ENCODE measurements at places on chromosomes 1 and 21. TPM values are rescaled to one million over a fixed set of nuclear protein-coding genes. Genes with fewer than 3 reads are reported as not detected.

GRCh38 chr1:100382657-100383056 lies 30.4 kb downstream of the CDC14A start:
- H3K4me1 ChIP-seq: no peaks in the 10 kb centered on the region
- no peak overlapping the region for H3K4me3 ChIP-seq
- DNase-seq: no peak
- no peaks in the 10 kb centered on the region for H3K27me3 ChIP-seq
- no peaks in the 10 kb centered on the region for H3K36me3 ChIP-seq

- no peak for DNase-seq
- no peaks in the 10 kb centered on the region for H3K4me1 ChIP-seq
- no peak overlapping the region for H3K4me3 ChIP-seq
- H3K27me3 ChIP-seq: no peaks in the 10 kb centered on the region
- H3K36me3 ChIP-seq: no peaks in the 10 kb centered on the region
These were observed 1656.1 kb downstream of the KCNT2 start for GRCh38 chr1:194952171-194952570.

GRCh38 chr1:226946841-226947240 lies 6.7 kb downstream of the COQ8A start:
- H3K4me1 ChIP-seq: peaks cover 21% of the 10 kb centered on the region
- no peaks in the 10 kb centered on the region for H3K27me3 ChIP-seq
- no peaks in the 10 kb centered on the region for H3K36me3 ChIP-seq
- no peak for DNase-seq

DNA sequence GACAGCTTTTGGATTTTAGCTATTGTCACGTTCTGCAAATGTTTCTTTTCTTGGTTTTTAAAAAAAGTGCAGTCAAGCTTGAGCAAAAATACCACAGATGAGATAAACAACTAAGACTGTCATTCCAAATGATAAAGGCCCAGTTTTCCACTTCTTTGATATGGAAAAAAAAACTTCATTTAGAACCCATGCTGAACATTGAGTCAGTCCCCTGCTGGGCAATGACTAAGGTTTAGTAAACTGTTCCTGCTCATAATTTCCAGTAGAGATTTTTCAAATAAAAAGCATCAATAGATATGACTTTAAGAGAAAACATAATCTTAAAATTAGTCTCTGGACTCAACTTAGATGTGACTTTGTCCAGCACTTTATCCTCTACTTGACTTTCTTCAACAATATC lies 167.9 kb upstream of the C8B start:
- H3K36me3 ChIP-seq: no peaks in the 10 kb centered on the region
- no peaks in the 10 kb centered on the region for H3K4me1 ChIP-seq
- no peak overlapping the region for H3K27ac ChIP-seq
- no peak overlapping the region for H3K4me3 ChIP-seq
- DNase-seq: no peak

DNA sequence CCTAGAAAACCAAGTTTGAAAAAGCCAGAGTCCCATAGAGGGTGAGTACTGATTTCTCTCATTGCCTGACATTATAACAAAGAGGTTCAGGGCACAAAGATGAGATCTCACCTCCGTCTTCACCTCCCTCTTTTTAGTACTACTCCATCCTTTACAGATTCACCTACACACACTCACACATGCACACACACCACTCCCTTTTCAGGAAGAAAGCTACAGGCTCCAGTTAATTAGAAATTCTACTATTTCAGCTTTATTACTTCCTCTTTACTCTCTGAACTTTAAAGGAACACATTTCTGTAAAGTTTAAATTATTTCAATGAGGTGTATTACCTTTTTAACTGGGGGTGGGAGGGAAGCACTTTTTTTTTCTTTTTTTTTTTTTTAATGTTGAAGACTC lies 59.6 kb upstream of the PRDX6 start:
- no peaks in the 10 kb centered on the region for H3K36me3 ChIP-seq
- DNase-seq: no peak
- no peak overlapping the region for H3K4me3 ChIP-seq
- H3K27ac ChIP-seq: no peak overlapping the region
- H3K27me3 ChIP-seq: no peaks in the 10 kb centered on the region
- H3K4me1 ChIP-seq: peaks cover 5% of the 10 kb centered on the region

GRCh38 chr1:87744056-87744455 lies 415.4 kb downstream of the LMO4 start:
- no peaks in the 10 kb centered on the region for H3K4me1 ChIP-seq
- H3K27ac ChIP-seq: no peak overlapping the region
- no peak for DNase-seq
- no peaks in the 10 kb centered on the region for H3K27me3 ChIP-seq
- H3K4me3 ChIP-seq: no peak overlapping the region

- no peak for DNase-seq
- peaks cover 8% of the 10 kb centered on the region for H3K27me3 ChIP-seq
- H3K36me3 ChIP-seq: no peaks in the 10 kb centered on the region
- H3K4me3 ChIP-seq: no peak overlapping the region
These were observed 17.4 kb upstream of the CD1D start for GRCh38 chr1:158163000-158163947.

GRCh38 chr1:169848456-169848855 lies 45.2 kb downstream of the SCYL3 start:
- H3K27me3 ChIP-seq: no peaks in the 10 kb centered on the region
- no peak overlapping the region for H3K4me3 ChIP-seq
- peaks cover 35% of the 10 kb centered on the region for H3K36me3 ChIP-seq
- DNase-seq: no peak

DNA sequence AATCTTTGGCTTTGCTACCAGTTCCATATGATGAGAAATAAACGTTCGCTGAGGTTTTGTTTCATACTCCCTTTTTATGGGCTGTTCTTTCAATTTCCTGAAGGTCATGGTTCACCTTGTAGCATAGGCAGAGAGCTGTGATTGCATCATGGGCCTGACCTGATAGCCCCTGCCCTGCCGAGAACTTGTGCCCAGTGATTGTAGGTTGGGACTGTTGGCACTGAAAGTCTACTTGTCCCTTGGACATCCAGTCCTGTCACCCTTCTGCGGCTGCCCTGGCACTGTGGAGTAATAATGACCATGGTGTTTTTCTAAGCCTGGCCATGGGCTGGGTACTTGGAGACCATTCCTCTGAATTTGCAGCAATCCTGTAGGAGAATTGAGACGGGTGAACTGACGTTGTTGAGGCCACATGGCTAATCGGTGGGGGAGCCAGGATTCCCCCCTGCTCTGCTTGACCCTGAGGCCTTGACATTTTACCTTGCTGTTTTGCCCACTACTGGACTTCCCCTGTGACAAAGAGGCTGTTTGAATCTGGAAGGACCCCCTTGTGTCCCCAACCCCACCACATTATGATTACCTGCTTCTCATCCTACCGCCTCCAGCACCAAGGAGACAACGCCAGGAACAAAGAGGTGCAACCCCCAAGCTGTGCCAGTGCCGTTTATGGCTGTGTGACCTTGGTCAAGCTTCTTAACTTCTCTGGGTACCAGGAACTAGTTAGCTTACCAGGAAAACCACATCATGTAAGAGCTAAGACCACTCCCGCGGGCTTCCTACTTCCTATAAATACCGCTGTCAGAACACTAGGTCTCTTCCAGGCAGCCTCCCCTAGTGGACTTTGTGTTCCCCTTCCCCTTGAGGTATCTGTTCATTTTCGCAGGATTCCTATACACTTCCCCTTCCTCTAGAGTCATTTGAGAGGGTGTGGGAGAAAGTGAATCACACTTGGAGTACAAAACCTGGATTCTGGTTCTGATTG lies 23.4 kb downstream of the SESN2 start:
- H3K27me3 ChIP-seq: no peaks in the 10 kb centered on the region
- DNase-seq: no peak
- H3K4me1 ChIP-seq: 0 out of 2 replicates have a peak, but pooled peaks cover 2% of the 10 kb centered on the region
- no peak overlapping the region for H3K4me3 ChIP-seq
- no peaks in the 10 kb centered on the region for H3K36me3 ChIP-seq

DNA sequence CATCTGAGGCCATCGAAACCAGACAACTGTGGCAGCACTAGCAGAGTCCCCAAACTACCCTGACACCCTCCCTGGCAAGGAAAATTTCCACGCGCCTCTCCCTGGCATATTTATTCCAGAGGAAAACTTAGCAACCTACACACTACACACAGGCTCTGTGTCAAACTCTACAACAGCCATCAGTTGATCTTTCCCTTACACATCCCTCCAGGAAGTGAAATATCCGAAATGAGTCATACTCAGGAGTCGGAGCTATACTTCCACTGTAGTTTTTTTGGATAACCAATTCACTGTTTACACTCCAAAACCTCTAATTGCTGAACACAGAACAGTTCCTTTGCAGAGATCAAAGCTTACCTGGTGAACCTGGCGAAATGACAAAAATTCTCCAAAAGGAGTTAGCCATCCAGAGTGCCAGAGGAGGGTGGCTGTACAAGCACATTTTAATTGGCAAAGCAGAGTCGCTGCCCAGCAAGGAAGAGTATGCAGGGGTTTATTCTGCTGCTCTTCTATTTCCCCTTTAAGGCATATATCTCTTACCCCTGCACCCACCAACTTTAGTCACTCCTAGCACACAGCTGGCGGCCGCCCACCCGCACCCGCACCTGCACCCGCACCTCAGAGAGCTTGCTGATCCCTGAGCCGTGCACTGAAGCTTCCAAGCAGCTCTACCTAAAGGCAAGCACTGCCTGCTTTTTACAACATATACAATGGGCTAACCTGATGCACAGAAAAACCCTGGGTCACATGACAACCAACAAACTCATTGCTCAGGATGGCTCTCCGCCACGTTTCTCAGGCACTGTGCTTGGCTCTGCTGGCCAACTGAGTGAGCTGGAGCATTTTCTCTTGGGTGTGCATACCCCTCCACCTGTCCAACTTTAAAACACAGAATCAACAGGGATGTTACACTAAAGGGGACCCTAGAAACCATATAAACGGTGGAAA lies 54.9 kb downstream of the CAPZB start:
- no peaks in the 10 kb centered on the region for H3K27me3 ChIP-seq
- H3K27ac ChIP-seq: peak overlapping the region; percentile 81
- no peak for DNase-seq
- peaks cover 83% of the 10 kb centered on the region for H3K4me1 ChIP-seq
- peak overlapping the region; percentile 9 for H3K4me3 ChIP-seq
- H3K36me3 ChIP-seq: no peaks in the 10 kb centered on the region

- no peaks in the 10 kb centered on the region for H3K4me1 ChIP-seq
- no peak overlapping the region for H3K27ac ChIP-seq
- no peak for DNase-seq
- no peaks in the 10 kb centered on the region for H3K36me3 ChIP-seq
These were observed 37.4 kb upstream of the SRRM1 start for GRCh38 chr1:24605534-24606295.

DNA sequence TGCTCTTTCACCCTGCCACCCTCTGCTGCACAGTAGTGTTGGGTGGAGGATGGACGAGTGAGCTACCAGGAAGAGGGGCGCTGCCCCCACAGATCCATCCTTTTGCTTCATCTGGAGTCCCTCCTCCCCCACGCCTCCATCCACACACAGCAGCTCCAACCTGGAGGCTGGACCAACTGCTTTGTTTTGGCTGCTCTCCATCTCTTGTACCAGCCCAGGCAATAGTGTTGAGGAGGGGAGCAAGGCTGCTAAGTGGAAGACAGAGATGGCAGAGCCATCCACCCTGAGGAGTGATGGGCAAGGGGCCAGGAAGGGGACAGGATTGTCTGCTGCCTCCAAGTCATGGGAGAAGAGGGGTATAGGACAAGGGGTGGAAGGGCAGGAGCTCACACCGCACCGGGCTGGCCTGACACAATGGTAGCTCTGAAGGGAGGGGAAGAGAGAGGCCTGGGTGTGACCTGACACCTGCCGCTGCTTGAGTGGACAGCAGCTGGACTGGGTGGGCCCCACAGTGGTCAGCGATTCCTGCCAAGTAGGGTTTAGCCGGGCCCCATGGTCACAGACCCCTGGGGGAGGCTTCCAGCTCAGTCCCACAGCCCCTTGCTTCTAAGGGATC lies 8.5 kb downstream of the CHRNB2 start:
- no peak overlapping the region for H3K4me3 ChIP-seq
- peaks cover 5% of the 10 kb centered on the region for H3K36me3 ChIP-seq
- no peak for DNase-seq
- no peaks in the 10 kb centered on the region for H3K27me3 ChIP-seq
- H3K4me1 ChIP-seq: no peaks in the 10 kb centered on the region

DNA sequence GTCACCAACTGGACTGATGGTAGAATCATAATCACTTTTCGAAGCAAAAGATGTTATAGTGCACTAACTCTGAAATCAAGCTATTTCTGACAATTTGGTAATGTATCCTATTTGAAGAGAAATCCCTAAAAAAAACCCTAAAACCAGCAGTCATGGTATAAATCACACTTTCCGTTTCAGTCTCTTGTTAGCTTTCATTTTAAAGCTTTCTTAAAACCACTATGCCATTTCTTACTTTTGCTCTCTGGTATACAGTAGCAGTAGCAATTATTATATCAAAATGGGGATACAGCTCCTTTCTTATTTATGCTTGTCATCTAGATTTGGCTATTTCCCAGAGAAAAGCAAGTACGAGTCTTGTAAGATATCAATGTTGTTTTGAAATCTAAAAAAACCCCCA lies 323.3 kb downstream of the KCTD3 start:
- no peak overlapping the region for H3K4me3 ChIP-seq
- no peaks in the 10 kb centered on the region for H3K36me3 ChIP-seq
- no peaks in the 10 kb centered on the region for H3K4me1 ChIP-seq
- H3K27me3 ChIP-seq: 0 out of 2 replicates have a peak, but pooled peaks cover 2% of the 10 kb centered on the region
- no peak overlapping the region for H3K27ac ChIP-seq

- H3K36me3 ChIP-seq: no peaks in the 10 kb centered on the region
- no peaks in the 10 kb centered on the region for H3K27me3 ChIP-seq
- H3K27ac ChIP-seq: no peak overlapping the region
- no peak for DNase-seq
- H3K4me1 ChIP-seq: peaks cover 10% of the 10 kb centered on the region
These were observed 110.2 kb downstream of the EIF4G3 start for GRCh38 chr1:21066356-21067012.

DNA sequence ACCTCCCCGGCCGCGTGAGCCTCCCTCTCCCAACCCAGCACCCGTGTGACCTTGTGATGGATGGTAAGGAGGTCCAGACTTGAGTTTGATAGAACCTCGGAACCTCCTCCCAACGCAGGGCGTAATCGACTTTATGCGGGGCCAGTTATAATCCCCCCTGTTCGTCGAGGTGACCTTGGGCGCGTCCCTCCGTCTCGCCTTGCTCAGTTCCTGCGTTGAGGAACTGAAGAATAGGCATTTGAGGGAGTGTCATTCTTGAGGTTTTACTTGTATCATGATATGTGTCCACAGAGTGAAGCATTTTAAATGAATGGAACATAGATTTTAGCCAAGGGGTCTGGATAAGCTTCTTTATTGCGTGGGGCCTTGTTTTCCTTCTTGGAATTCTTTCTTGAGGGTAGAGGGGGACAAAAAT lies 433 bp downstream of the TIMM17A start:
- H3K27ac ChIP-seq: peak overlapping the region; percentile 97
- peaks cover 23% of the 10 kb centered on the region for H3K36me3 ChIP-seq
- no peaks in the 10 kb centered on the region for H3K27me3 ChIP-seq
- H3K4me1 ChIP-seq: peaks cover 4% of the 10 kb centered on the region
- no peak for DNase-seq

- no peaks in the 10 kb centered on the region for H3K36me3 ChIP-seq
- H3K4me3 ChIP-seq: no peak overlapping the region
- H3K4me1 ChIP-seq: peaks cover 8% of the 10 kb centered on the region
- H3K27me3 ChIP-seq: no peaks in the 10 kb centered on the region
These were observed 9.0 kb downstream of the GNG4 start for GRCh38 chr1:235640580-235640979.

The OR2AK2 gene
- total RNA-seq: not detected

The PYHIN1 gene
- total RNA-seq: not detected

The PTPN22 gene
- not detected for total RNA-seq

The C1orf21 gene
- total RNA-seq: 0.15 TPM

The MROH9 gene
- total RNA-seq: not detected

The SLC9C2 gene
- total RNA-seq: not detected

The DNAJC28 gene
- 1.5 TPM for total RNA-seq

All from Panc1 (cell line).